ENCODE measurements at places on chromosomes 3 and 15. TPM values are rescaled to one million over a fixed set of nuclear protein-coding genes. Genes with fewer than 3 reads are reported as not detected.

DNA sequence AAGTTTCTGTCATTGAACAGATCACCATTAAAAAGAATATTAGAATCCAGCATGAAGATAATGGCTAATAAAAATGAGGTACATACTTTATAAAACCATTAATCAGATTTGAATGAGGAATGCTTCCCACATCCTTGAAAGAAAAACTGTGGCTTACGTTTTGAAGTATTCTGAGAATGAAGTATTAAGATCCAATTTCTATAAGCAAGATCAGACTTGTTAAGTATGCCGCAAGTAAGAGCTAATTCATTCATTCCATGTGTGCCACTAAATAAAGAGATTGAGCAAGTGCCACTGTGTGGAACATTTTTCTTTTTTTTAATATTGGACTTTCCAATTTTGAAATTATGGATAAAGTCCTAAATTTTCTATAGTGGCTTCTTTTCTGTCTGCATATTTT, 30.6 kb downstream of the NMD3 start:
- DNase-seq: no peak

DNA sequence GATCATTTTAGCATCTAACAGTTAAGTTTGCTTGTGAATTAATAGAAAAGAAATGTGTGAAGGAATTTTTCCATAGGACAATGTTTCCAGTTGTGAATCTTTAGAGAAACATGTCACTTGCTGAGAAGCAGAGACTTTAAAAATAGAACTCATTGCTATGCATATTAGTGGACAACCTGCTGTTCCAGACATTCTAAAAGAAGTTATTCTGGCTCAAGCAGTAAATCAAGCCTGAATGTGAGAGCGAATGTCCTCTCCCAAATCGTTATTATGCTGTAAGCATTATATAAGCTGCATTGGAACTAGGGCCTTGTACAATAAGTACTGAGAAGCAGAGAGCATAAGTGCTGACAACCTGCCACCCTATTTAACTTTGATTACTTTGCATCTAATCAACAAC, 990.9 kb downstream of the PLOD2 start:
- no peak for DNase-seq

- DNase-seq: no peak
Observed at GRCh38 chr3:99499235-99500158, 138.9 kb upstream of the COL8A1 start.

GRCh38 chr15:66221126-66221525, 32.4 kb downstream of the MEGF11 start:
- no peak for DNase-seq

DNA sequence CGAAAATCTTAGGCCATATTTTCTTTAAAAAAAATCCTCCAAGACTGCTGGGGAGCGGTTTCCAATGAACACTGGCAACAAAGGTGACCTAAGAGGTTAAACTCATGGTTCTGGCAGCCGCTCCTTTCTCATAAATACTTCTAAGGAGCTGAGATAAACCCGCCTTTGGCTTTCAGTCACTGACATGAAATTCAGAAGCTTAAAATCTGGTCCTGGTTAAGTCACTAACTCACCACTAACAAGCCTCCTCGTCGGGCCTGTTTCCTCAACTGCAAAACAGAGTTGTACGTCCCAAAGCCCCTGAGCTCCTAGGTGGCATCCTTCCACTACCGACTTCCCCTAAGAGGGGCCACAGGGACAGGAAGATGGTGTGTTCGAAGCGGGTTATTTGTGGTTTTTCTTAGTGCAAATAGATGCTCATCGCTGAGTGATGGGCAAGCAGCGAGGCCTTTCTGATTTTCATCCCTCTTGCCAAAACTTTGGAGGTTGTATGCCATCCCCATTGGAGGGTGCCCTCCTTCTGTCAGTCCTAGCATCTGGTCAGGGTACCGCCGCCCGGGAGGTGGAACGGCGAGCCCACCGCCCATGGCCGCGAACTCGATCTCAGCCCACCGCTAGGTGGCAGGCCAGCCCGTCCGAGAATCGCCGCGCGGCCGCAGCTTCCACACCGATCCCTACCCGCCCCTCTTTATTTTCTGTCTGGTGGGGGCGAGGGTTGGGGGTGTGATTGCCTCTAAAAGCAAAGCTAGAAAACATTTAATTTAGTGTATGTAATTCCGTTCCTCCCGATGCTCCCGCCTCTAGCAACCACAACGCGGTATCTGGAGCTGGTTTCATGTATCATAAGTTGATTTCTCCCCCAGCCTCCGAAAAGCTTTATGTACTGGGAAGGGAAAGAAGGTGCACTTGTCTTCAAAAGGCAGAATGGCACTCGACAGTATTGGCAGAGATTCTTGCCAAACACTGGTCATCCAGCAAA, 4.6 kb downstream of the BCL6 start:
- DNase-seq: peak; percentile 78

DNA sequence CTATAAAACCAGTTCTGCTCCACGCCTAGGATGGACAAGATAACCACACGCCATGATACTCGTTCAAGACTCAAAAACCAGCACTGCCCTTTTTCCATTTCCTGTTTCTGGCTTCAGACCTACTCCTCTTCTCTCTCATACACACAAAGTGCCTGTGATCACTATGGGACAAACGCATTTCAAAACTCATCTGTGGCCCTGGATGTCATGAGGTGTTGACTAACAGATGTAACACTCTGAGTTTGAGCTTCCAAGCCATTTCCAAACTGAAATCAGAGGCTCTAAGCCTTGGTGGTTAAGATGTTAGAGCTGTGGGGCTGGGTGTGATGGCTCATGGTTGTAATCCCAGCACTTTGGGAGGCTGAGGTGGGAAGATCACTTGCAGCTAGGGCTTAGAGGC, 55.7 kb upstream of the LMOD3 start:
- DNase-seq: no peak

- no peak for DNase-seq
Observed at GRCh38 chr3:183254487-183255347, 1.7 kb downstream of the B3GNT5 start.

DNA sequence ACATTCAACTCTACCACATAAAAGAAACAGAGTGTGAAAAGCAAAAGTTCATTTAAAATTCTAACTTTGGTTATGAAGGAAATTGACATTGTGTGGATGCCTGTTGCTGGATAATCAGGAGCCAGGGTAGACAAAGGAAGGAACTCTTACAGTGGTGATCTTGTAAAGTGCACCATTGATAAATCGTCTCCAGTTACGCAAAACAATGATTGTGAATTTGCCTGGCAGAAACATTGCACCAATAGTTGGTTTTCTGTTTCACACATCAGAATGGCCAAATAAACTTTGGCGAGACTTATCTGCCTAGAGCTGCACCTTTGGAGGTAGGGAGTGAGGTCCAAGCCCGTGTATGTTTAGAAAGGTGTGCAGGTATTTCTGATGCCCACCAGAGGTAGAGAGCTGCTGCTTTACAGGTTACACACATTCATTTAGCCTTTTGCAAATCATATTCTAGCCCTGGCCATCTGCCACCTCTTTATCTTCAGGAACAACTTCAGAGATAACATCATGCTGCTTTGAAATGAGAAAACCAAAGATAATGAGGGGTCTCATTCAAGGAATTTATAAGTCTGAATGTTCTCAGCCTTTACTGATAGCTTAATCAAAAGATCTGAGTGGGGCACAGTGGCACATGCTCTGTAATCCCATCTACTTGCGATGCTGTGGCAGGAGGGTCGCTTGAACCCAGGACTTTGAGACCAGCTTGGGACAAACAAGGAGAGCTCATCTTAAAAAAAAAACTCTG, 47.4 kb upstream of the P3H2 start:
- DNase-seq: no peak

DNA sequence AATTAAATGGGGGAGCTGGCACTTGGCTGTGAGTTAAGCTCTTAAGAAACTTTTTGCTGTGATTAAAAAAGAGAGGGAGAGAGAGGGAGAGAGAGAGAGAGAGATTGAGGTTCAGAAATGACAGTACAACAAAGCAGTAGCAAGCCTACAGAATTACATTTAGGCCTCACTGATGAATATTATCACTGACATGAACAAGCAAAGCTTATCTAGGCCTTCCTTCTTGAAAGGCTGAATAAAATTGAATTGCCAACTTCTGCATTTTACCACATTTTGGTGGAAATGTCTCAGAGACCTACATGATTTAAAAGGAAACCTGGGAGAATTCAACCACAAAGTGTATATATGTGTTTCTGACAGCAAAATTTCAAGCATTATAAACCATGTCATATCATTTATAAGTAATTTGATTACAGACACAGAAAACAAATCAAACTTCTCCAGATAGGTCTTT, 530.8 kb downstream of the SOX2 start:
- DNase-seq: no peak

DNA sequence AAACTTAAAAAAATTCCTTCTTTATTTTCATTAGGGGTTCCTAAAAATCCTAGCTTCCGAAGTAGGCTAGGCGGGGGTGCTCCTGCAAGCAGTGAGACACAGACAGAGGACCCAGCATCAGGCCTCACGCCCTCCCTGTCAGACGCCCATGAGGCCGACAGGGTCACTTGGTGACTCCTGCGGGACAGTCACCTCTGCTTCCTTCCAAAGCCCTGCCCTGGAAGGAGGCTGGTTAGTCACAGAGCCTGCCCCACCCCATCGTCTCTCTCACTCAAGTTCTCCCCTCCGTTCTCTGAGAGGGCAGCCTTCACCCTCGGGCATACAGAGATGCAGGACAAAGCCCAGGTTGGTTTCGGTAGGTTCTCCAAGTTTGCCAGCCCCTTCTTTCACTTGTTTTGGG, 38.6 kb downstream of the EHD4 start:
- no peak for DNase-seq

DNA sequence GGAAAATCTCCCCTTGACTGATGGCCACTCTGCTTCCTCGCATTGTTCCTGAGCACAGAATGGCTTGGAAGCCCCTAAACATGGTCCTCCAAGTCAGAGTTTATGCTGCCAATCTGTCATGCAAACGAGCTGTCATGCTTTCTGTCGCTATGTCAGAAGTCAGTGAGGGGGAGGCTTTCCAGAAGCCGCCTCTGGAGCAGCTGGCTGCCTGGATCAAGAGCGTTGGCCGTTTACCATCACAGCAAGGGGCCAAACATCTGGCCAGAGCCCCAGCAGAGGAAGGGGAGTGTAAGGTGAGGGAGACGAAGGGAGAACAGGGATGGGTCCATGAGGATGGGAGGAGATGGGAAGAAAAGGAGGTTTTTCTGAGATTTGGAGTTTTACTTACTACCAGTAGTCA, 372.6 kb upstream of the NR2F2 start:
- no peak for DNase-seq

DNA sequence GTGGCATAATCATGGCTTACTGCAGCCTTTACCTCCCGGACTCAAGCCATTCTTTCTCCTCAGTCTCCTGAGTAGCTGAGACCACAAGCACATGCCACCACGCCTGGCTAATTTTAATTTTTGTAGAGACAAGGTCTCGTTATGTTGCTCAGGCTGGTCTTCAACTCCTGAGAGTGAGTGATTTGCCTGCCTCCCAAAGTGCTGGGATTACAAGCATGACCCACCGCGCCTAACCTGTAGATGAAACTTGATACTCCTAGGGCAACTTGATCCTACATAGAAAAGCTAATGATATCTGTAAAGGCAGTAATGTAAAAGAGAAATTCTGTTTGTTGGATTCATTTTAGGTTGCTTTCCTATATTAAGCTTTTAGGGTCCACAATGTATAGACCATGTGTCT, 391.9 kb upstream of the THRB start:
- DNase-seq: no peak

DNA sequence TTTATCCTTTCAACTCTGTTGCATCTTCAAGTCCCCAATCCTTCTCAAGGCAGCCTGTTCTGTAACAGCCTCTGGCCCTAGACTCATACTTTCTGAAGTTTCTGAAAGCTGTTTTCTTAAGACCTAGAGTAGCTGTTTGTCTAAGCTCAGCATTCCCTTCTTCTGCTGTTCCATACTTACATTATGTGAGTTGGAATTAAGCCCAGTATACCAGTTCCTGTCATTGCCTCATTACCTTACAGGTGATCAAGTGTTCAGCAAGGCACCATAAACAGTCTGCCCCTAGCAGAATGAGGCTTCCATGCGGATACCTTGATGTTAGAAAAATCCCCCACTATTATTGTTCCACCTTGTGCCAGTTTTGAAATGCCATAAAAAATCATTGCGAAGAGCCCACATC, 180.6 kb downstream of the PLCL2 start:
- DNase-seq: no peak

INTS14 gene
- 57.2 TPM for total RNA-seq

TLR9 gene
- total RNA-seq: 0.26 TPM

GOLGA8T gene
- total RNA-seq: not detected
